ENCODE measurements at places on chromosomes 1 and 21.

DNA sequence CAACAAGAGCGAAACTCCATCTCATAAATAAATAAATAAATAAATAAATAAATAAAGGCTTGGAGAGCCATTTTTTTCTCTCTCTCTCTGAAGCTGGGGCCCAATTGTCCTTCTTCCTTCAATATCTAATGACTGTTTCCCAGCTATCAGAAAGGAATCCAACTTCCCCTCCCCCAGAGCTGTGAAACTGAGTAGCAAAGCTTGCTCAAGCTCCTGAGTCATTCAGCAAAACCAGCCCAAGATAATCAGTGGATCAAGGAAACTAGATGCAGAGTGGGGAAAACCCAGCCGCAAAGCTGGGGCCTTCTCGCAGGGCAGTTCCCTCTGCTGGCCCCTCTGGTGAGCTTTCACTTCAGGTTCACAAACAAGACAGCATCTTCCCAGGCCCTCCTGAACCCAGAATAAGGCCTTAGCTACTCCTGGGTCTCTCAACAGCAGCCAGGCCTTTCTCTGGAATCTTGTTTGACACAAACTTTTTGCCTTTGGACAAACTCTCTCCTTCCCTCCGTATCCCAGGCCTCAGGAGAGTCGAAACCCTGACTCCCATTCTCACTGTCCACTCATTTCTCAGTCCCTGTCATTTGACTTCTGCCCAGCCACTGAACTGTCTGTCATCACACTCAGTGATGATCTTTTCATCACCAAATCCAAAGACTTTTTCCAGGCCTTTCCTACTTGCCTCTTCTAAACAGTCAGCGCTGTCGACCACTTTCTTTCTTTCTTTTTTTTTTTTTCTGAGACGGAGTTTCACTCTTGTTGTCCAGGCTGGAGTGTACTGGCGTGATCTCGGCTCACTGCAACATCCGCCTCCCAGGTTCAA, 18.0 kb upstream of the PTP4A2 start:
- H3K36me3 ChIP-seq: no peaks in the 10 kb centered on the region
- H3K27ac ChIP-seq: peak overlapping the region; percentile 82
- peaks cover 92% of the 10 kb centered on the region for H3K4me1 ChIP-seq
- no peak overlapping the region for H3K4me3 ChIP-seq
- no peaks in the 10 kb centered on the region for H3K27me3 ChIP-seq

DNA sequence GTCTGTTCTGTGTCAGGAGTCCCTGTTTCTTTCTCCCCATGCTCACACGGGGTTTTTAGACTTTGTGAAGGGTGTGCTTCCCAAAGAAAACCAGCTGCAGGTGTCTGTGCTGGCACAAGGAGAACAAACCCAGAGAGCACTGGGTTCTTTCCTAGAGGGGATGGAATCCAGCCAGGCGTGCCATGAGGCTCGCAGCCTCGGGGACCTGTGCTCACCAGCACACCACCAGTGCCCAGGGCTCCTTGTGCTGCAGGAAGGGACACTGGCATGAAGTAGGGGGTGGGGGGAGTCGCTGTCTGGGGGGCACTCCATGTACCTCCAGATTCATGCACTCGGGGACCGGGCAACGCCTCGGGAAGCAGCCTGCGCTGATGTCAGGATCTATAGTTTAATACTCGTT, 57.9 kb downstream of the AGPAT3 start:
- H3K4me1 ChIP-seq: peaks cover 12% of the 10 kb centered on the region
- H3K4me3 ChIP-seq: no peak overlapping the region
- H3K27ac ChIP-seq: no peak overlapping the region
- H3K27me3 ChIP-seq: no peaks in the 10 kb centered on the region
- DNase-seq: no peak

DNA sequence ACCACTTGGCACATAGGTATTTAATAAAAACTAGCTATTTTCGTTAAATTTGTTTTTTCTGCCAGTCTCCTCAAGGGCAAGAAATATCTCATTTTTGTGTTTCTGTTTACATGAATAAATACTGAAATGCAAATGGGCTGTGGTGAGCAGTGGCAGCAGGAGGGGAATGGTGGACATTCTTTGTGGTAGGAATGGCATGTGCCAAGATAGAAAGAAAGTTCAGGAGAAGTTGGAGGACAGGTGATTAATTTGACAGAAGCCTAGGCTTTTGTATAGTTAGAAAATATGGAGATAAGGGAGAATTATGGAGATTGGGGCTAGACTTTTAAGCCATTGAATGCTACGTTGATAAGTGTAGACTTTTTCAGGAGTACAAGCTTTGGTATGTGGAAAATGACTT, 8.6 kb downstream of the RAP1A start:
- no peak overlapping the region for H3K4me3 ChIP-seq
- peaks cover 4% of the 10 kb centered on the region for H3K4me1 ChIP-seq
- no peak for DNase-seq
- H3K27ac ChIP-seq: no peak overlapping the region

GRCh38 chr1:168319691-168320090, 39.0 kb downstream of the TBX19 start:
- no peaks in the 10 kb centered on the region for H3K27me3 ChIP-seq
- no peak for DNase-seq
- no peaks in the 10 kb centered on the region for H3K36me3 ChIP-seq
- no peak overlapping the region for H3K27ac ChIP-seq
- H3K4me1 ChIP-seq: no peaks in the 10 kb centered on the region

- no peaks in the 10 kb centered on the region for H3K36me3 ChIP-seq
- DNase-seq: peak; percentile 34
- no peaks in the 10 kb centered on the region for H3K27me3 ChIP-seq
- H3K4me3 ChIP-seq: no peak overlapping the region
- no peak overlapping the region for H3K27ac ChIP-seq
- H3K4me1 ChIP-seq: no peaks in the 10 kb centered on the region
Measured at GRCh38 chr1:186722711-186723309, 42.6 kb upstream of the PTGS2 start.
